ENCODE measurements at places on chromosomes 7 and 10. TPM values are rescaled to one million over a fixed set of nuclear protein-coding genes. Genes with fewer than 3 reads are reported as not detected.

Gene TMEM130
- 0.30 TPM for total RNA-seq

Gene AKR1C4
- not detected for total RNA-seq

Gene PAOX
- 2.9 TPM for total RNA-seq

- DNase-seq: no peak
These were observed 90.1 kb downstream of the PCDH15 start for GRCh38 chr10:54710918-54711317.

- no peak for DNase-seq
These were observed 326.5 kb downstream of the CNTNAP2 start for GRCh38 chr7:146443102-146443501.

DNA sequence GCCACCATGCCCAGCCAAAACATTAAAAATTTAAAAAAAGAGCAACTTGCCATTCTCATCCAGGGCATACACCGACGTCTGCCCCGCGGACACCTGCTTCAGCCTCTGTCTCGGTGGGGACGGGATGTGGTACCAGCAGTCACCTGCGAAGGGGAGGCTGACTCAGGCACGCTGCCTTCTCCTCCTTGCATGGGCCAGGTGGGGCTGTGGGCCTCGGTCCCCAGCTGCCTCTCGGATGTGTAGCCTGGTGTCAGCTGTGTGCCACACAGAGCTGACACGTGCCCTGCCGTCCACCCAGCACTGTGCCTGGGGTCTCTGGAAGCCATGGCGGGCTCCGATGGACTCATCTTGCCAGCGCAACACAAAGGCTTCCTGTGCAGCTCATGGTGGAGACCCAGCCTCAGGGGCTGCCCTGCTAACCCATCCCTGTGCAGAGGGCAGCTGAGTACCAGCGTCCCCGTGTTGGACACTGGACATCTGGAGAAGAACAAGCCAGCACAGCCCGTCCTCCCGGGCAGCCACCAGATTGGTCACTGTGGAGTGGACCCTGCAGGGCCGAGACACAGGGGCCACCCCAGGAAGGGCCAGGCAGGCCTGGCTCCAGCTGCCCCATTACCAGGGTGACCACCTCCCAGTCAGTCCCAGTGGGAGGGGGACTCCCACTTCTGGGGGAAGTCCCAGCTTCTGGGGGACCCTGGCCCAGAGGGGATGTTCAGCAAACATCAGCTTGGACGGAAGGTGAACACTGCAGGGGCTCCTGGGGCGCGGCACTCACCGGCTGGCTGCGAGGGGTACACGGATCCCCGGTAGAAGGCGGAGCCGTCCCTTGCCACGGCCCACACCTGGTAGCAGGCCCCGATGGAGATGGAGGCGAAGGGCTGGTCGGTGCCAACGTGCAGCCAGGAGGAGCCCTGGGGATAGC, 10.6 kb downstream of the BHLHA15 start:
- no peak for DNase-seq

- DNase-seq: no peak
These were observed 15.8 kb downstream of the BBS9 start for GRCh38 chr7:33145156-33145555.

DNA sequence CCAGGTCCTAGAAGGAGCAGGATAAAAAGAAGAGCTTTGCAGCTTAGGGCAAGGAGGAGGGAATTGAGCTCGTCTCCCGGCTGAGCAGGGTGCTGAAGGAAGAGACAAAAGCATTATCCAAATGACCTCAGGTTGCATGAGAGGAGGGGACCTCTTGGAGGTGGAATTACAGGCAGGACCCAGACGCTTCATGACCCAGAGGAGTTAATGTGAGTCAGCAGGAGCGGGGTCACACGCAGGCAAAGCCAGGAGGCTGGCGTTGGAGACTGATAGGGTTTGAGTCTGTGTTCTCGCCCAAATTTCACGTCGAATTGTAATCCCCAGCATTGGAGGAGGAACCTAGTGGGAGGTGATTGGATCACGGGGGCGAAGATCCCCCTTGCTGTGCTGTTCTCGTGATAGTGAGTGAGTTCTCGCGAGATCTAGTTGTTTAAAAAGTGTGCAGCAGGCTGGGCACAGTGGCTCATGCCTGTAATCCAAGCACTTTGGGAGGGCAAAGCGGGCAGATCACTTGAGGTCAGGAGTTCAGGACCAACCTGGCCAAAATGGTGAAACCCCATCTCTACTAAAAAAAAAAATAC, 63.7 kb upstream of the AUTS2 start:
- no peak for DNase-seq

- no peak for DNase-seq
These were observed 55.1 kb upstream of the FHIP2A start for GRCh38 chr10:114766470-114766869.

All from cardiac septum (tissue), 1 donor.